Activated B cell treated with CpG ODN at 0.5 μM for 24 hours (primary cell): ENCODE measurements at places on chromosomes 5 and 9.

DNA sequence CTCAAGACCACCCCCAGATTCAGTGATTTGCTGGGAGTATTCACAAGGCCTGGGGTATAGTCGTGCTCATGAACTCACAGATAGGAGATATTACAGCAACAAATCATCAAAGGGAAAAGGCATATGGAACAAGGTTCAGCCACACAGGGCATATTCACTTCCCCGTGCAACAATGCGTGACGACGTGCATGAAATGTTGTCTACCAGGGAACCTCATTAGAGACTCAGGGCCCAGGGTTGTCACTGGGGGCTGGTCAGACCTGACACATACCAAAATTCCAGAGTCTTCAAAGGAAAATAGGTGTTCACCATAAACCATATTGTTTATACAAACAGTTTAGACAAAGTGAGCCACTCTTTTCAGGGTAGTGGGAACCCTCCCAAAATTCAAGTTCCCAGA is 212.4 kb downstream of the RFK start:
- no peak for DNase-seq

DNA sequence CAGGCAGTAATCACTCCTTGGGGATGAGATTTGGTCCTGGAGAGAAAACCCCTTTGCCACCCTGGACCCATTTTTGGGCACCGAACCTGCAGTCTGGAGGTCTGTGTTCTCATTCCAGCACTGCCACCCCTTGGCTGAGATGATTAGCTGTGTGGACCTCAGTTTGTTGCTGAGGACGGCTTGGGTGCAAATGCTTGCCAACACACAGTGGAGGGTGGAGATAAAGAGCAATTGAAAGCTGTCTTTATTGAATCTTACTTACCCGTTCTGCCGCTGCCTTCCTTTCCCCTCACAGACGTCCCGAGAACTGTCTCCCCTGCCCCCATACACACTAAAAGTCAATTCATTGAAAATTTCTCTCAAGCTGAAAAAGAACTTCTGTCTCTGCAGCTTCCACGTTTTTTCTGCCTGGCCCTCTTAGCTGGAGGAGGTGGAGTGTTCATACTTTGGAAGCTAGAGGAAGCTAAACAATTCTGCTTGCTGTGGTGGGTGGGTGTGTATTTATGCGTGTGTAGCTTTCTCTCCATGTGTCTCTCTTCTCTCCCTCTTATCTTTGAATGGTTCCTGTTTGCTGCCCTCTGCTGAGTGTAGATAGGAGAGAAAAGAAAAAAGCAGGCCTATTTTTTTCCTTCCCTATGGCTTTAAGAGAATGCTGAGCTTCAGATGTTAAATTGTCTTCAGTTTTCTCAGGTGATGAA is 6.6 kb downstream of the GALNT10 start:
- no peak for DNase-seq

DNA sequence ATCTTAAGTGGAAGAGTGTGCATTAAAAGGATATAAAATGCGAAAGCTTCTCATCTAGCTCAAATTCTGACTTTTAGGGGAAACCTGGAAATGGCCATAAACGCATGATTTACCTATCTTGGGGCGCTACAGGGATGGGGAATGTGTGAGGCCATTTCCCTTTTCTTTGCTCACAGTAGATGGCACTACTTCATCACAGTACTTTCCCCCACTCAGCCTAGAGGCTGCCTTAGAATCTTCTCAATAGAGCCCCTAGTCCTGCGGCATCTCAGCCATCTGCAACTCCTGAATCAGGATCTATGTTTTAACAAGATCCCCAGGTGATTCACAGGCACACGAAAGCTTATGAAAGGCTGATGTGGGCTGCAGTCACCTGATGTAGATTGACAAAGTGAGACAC is 110.8 kb downstream of the LHFPL2 start:
- no peak for DNase-seq

GRCh38 chr9:99038484-99038820 is 66.5 kb upstream of the TGFBR1 start:
- DNase-seq, result no peak

- DNase-seq, result no peak
Observed at GRCh38 chr9:18390393-18390792, 83.6 kb upstream of the ADAMTSL1 start.

- no peak for DNase-seq
Observed at GRCh38 chr5:9861666-9862256, 231.6 kb upstream of the TAS2R1 start.

GRCh38 chr5:72611118-72611730 is 104.0 kb upstream of the ZNF366 start:
- DNase-seq, result no peak

DNA sequence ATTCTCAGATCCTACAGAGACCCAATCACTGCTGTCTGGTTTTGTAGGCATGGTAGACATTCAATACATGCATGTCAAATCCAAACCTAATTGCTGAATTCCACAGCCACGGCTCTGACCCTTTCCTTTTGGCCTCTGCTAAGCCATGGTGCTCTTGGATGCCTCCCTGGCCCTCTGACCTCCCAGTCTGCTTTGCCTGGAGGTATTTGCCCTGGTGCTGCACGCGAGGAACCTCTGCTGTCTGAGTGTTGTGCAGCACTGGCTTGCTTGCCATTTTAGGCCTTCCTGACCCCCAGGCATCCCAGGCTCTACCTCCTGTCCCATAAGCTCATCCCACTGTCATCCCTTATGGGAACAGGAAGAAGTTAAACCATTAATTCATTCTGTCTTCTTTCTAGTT is 60.9 kb downstream of the DOCK2 start:
- no peak for DNase-seq

DNA sequence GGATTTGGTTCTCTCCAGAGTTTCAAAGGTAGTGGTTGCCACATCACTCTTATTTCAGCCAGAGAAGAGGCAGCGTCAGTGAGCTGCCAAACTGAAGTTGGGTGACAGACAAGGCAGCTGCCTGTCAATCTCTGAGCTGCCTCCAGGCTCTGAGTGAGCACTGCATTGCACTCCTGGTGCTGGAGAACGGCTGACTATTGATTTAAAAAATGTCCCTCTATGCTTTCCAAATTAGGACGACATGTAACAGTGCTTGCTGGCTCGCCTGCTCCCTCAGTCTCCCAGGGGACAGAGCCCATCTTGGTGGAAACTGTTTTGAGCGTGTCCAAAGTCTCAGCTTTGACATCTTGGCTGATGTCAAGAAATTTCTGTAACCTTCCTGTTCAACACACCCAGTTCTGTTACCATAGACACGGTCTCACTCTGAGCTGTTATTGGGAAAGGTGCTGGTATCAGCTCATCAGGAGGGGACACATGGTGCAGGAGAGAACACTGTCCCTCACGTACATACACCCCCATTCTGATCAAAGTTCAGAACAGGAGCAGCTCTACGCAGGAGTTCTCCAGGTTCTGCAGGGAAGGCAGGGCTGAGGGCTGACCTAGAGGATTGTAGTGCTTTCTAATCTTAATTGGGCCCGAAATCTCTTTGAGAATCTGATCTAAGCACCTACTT is 15.7 kb downstream of the PCDH12 start:
- DNase-seq, result no peak

DNA sequence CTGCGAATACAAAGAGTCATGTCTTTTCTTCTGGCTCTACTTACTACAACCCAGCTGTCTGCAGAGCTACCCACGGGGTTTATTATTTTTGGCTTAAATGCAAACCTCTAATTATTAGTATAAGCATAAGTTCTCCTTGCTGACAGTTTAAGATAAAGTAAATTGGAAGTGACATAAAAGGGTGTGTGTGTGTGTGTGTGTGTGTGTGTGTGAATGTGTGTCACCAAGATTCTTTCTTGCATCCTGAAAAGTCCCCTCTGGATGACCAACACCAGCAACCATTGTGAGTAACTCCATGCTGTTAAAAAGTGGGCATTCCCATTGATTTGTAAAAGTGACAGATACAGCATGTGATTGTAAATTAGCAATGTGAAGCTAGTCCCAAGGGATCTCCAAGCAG is 803.8 kb upstream of the ZNF608 start:
- DNase-seq, result no peak

- DNase-seq, result no peak
Observed at GRCh38 chr5:177984584-177985206, 11.3 kb downstream of the PROP1 start.
